NCI-H2029 treated with DMSO at 0.1 percent for 48 hours (cell line): ENCODE measurements at places on chromosomes 2 and 18.

- no peak for DNase-seq
These were observed 49.5 kb downstream of the DARS1 start for GRCh38 chr2:135935914-135936313.

- no peak for DNase-seq
These were observed 126.1 kb downstream of the MTX2 start for GRCh38 chr2:176395273-176395854.

GRCh38 chr18:7878265-7879211 lies 311.4 kb downstream of the PTPRM start:
- DNase-seq: peak; percentile 9

DNA sequence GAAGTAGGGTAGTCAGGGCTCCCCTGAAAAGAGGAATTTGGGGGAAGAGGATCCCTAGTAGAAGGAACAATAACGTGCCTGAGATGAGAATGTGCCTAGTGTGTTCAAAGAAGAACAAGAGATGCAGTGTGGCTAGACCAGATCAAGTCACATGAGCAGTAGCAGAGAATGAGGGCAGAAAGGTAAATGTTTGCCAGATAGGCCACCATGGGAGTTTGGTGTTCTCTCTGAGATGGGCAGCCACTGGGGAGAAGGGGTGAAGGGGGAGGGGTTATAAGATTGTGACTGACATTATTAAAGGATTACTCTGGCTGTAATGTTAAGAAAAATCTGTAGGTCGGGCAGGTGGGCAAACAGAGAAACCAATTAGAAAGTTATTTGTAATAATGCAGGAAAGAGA lies 166.0 kb downstream of the LCLAT1 start:
- DNase-seq: no peak

DNA sequence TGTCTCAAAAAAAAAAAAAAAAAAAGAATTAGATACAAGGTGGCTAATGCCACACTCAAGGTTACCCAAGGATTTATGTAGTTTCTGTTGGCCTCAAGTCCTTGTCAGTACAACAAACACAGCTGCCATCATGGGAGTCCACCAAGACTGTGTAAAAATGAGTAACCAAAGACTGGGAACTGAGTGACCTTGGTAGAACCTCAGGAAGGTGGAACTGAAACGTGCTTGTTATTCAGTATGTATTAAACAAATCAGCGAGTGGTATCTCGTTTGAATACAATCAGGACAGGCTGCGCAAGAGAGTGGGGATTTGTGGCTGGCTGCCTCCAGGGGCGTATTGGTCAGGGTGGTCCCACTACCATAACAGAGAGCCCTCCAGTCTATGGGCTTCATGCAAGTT lies 1.6 kb upstream of the SFTPB start:
- no peak for DNase-seq

DNA sequence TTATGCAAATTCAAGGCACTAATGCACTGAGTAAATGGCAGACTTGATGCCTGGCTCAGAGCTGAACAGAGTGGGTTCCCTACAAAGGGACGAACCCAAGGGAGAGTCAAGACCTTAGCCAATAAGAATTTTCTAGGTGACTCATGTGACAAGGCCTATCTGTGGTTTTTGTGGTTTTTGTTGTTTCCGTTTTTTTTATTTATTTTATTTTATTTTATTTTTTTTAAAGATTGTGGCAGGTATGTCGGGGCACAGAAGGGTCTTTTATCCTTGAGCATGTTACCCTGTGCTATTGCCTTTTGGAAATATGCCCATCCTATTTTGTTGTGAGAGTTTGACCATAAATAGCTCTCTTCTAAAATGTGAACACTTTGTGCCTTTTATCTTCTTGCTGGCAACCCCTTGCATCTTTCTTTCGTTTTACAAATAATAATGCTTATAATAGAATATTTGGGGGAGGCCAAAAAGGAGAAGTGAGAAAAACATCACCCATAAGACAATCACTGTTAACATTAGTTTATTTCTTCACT lies 113.4 kb upstream of the AQP4 start:
- no peak for DNase-seq

- no peak for DNase-seq
These were observed 909.9 kb upstream of the CHAC2 start for GRCh38 chr2:52857722-52858121.

- peak; percentile 1 for DNase-seq
These were observed 91.8 kb upstream of the NEDD4L start for GRCh38 chr18:57951999-57952774.

GRCh38 chr2:45591073-45591472 lies 20.0 kb downstream of the SRBD1 start:
- no peak for DNase-seq

DNA sequence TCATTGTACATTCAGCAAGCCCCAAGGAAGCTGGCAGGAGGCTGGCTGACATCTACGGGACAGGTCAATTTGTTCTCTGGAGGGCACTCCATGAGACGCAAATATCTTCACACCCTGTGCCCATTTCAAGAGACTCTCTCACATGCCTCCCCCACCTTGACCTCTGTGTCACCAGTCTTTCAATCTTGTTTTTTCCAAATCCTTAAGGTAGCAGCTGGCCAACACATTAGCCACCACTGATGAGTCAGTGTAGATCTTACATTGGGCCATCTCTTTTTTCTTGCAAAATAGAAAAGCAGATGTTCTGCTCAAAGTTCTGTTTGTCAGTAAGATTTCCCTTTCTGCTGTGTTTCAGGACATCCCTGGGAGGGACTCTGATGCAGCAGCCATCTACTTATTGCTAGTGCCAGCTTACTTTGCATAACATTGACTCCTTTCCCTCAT lies 1.7 kb upstream of the DPP4 start:
- no peak for DNase-seq

GRCh38 chr2:18346344-18346743 lies 214.1 kb downstream of the RDH14 start:
- peak; percentile 56 for DNase-seq

GRCh38 chr2:28801726-28802125 lies 8.9 kb upstream of the SPDYA start:
- DNase-seq: no peak

DNA sequence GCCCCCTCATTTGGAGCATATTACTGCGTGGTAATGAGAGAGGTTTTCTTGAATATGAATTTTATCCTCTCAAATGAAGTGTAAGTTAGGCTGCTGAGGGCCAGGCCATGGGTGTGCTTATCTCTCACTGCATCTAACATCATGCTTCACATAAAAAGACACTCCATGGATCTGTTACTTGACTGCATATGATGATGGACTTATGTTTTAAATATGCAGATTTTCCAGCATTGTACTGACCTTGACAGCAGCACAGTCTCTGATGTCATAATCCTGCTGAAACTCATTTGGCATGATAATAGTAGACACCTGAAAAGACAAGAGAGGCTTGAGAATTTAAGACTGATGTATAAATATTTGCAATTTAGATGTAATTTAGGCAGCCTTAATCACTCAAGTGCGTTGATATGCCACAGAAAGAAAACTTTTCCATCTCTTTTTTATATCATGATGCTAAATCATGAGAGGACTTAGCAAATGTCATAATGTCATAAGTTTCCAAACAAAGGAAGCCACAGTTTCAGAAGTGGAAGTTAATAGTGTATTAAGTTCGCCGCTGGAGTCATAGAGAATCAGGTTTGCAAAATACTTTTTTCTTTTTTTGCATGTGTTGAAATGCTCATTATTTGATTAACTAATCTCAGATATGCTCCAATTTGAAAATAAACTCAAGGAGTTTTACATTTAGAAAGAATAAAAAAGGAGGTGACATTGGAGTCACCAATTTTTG lies 62.7 kb upstream of the CD302 start:
- DNase-seq: no peak

GRCh38 chr2:43748333-43748732 lies 25.5 kb upstream of the DYNC2LI1 start:
- DNase-seq: no peak

- peak; percentile 88 for DNase-seq
These were observed 95.0 kb downstream of the RNF144A start for GRCh38 chr2:7012141-7012764.

DNA sequence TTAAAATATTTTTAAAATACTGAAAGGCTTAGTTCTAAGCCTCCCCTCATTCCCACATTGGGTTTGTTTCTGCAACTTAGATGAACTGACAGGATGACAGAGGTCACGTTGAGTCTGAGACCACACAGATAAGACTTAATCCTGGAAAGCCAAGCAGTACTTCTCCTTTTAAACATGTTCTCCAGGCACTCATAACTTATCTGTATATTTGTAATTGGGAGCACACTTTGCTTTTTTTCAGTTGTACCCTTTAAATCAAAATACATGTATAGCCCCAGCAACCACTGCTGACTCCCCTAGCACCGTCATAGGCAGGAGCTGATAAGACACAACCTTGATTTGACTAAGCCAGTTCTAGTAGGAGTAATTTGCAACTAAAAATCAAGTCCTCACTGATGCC lies 394.8 kb downstream of the PID1 start:
- DNase-seq: no peak

DNA sequence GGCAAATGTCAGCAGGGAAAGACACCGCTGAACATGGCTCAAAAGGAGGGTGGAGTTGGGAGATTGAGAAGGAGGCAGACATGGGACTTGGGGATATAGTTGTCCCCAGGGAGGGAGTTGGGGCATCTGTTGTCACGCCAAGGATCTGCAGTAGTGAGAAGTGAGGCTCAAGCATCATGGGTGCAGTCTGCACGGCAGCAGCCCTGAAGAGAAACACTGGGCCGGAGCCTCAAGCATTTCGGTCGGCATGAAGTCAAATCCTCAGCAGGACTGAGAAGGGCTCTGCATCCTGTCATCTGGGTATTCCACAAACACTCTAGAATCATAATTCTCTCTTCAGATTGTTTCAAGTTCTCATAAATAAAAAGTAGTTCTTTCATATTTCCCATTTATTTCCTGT lies 132.7 kb upstream of the DAPL1 start:
- DNase-seq: no peak

GRCh38 chr2:66576311-66576560 lies 141.3 kb downstream of the MEIS1 start:
- no peak for DNase-seq

DNA sequence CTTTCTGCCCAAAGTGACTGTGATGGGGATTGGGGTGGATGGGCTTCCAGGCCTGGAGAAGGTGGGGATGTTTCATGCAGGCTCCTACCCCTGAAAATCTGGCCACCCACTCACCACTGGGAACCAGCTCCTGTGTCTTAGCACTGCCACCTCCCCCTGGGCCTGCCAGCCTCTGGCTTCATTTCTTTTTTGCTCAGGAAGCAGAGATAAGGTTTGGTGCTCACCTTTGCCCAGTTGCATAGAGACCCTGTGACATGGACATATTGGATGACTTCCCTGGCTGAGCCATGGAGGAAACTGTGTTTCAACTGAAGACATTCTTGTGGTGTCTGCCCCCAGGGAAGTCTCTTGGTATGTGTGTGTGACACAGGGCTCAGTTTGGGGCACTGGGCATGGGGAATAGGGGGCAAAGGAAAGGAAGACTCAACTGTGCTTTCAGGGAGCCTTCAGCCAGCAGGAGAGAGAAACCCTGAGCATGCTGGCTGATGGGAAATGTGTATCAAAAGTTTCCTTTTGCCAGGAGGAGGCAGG lies 16.7 kb downstream of the CTIF start:
- DNase-seq: no peak

GRCh38 chr2:179096090-179096489 lies 46.2 kb upstream of the CCDC141 start:
- DNase-seq: no peak

GRCh38 chr2:19261061-19261460 lies 97.4 kb downstream of the OSR1 start:
- DNase-seq: no peak

GRCh38 chr18:31574359-31574758 lies 17.3 kb upstream of the TTR start:
- DNase-seq: no peak

DNA sequence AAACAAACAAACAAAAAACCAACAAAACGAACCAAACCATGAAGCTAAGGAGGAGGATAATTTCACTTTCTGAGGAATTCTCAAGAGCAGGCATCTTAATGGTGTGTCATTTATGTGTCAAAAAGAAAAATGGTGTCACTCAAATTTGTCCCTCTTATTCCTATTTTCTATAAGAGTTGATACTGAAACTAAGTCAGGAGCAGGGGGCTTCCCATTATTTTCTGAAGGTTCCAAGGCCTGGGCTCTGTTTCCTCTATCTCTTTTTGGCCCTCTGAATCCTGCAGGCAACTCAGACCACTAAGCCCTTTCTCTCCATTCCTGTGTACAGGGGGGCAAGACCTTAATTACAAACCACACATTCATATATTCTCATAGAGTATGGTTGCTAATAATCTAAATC lies 44.0 kb upstream of the CD28 start:
- no peak for DNase-seq

GRCh38 chr2:149473068-149473467 lies 114.5 kb downstream of the MMADHC start:
- no peak for DNase-seq

DNA sequence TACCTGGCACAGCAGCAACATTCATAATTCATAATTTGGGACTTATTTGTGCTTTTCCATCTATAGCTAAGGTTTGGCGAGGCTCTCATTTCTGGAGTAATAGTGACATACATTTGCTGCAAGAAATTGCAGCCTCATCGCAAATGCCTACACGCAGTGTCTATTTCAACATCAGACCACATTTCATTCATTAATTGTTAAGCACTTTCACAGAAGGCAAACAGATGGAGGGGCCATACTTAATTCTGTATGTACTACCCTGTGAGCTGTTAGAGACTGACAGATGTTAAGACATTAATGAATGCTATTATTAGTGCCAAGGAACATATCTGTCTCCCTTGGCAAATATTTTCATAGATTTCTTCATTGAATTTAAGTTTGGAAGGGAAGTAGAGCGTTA lies 125.7 kb downstream of the UXS1 start:
- no peak for DNase-seq

DNA sequence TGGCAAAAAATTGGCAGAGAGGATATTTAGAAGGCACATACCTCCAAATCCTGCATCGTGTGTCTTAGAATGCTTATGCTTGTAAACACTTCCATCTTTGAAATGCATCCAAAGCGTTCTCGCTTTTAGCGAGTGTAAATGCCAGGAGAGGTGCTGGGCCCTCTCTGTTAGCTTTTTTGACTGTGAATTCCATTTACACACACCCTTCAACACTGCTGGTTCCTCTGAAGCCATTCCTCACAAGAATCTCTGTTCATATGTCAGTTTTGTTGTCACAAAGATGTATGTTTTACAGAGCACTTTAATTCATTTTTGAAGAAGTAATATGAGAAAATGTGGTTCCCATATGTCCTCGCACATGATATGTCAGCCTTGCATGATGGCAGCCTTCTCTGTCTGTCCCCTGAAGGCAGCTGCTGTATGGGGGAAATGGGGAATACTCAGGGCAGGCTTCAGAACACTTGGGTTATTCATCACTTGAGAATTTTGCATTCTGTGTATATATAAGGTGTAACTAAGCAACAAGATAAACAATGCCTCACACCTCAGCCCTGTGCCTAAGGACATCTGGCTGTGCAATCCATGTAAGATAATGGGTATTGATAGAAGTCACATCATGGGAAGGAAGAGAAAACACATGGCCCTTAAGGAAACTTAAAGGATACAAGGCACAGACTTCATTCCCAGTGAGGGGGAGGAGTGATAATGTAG lies 52.3 kb downstream of the RAB27B start:
- no peak for DNase-seq

DNA sequence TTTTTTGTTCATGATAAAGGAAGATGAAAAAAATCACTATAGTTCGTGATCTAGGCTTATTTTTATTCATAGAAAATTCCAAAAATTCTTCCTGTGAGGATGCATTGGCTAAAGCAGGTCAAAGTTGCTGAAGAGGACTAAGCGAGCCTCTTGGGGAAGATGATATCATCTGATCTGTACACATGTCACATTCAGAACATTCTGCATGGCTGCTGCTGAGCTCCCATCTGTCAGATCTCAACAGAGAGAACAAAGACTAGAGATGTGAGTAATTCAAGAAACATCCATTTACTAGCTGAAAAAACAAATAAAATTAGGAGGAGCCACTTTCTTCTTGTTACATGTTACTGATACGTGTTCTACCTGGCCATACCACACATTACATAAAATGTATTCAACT lies 518.6 kb upstream of the FSIP2 start:
- no peak for DNase-seq
